IPS DF 19.7 (cell line): ENCODE measurements at places on chromosomes 5 and 9.

- no peak for DNase-seq
Observed at GRCh38 chr9:96137671-96138429, 164.1 kb downstream of the HSD17B3 start.

- no peak for DNase-seq
Observed at GRCh38 chr5:8683496-8683895, 814.5 kb downstream of the MTRR start.

DNA sequence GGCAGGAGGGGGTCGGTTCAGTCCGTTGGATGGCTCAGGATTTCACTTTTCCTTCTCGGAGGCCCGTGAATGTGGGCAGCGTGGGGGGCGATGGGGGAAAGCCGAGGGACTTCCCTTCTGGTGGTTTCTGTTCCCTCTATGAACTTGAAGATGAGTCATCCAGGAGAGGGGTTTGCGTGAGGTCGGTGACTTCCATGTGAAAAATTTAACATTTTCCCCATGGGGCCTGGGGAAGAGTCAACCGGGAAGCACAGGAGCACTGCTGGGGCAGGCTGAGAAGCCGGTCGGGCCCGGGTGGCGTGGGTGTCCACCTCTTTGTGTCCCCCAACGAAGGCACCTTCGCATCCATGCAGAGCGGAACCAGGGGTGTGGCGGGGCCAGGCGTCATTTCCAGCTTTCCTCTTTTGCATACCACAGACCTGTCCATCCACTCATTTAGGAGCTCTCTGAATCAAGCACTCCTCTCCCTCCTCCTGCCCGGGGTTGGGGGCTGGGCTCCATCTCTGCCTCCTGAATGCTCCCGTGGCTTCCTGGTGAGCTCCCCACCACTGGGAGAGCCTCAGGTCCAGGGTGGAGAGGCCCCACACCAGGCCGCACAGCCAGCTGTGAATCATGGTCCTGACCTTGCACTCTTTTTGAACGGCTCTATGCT is 68.4 kb downstream of the ANKRD33B start:
- no peak for DNase-seq

- DNase-seq = no peak
Observed at GRCh38 chr5:146767534-146767933, 111.0 kb downstream of the PPP2R2B start.

DNA sequence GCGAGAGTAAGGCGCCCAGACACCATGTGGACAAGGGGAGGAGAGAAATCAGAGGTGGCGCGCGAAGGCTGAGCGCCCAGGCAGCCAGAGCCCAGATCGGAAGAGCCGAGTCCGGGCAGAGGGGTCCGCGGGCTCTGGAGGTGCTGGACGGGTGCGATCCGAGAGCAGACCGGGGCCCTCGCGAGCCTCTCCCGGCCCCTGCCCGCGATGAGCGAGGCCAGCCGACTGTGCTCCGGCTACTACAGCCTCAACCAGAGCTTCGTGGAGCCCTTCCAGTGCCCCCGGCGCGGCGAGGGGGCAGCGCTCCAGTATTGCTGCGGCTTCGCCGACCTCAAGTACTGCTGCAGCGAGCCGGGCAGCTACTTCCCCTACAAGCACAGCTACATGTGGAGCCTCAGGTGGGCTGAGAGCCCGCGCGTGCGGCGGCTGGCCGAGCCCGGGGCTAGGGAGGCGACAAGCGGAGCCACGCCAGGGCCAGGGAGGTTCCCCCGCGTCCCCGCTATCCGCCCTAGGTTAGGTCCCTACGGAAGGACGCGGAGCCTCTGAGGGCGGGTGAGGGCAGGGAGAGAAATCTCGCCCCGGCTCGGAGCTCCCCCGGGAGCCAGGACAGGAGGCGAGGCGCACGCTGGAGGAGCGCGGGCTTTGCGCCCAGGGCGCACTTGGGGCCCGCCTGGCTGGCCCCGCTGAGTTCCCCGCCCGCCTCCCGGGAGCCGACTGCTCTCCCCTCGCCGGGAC is at the start of gene SHISAL2B:
Gene SHISAL2B (plus strand): TSS at position 87 of the 735 bp plus-strand sequence. CDS start 121 bp downstream, at position 208.
- no peak for DNase-seq

DNA sequence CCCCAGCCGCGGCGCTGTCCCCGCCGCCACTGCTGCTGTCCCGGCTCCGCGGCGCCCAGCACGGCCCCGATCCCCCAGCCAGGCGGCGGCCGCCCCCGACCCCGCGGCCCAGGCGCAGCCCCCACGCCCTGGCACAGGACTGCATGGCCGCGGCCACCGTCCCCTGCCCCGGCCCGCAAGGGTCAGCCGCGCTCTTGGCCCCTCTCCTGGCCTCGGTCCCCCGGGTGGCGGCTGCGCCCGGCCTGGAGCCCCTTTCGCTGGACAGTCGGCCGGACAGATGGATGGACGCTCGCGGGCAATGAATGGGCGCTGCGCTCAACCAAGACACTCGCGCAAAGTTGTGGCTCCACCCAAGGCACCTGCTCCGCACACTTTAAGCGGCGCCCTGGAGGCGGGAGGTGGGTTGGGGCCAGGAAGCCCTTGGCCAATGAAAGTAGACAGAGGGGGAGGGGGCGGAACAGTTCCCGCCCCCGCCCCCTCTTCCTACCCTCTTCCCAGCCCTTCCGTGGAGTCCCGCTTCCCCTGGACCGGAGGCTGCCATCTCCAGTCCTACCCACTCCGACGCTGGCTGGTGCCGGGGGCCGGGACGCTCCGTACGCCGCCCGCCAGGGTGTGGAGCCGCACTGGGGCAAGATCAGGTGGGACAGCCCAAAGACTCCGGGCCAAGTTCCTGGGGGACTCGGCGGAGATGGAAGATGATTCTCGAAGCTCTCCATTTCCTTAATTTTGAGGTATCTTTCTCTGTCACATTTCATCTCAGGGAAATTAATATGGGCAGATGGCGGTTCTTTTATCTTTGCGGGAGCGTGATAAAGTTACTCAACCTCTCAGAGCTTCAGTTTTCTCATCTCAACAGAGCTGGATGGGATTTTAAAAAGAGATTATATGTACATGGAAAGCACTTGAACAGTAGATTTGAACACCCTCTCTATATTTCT is at the start of gene GLDC:
Gene GLDC (minus strand): TSS at position 375 of the 938 bp plus-strand sequence. CDS start 230 bp downstream, at position 145.
- peak; percentile 78 for DNase-seq

- DNase-seq = peak; percentile 64
Observed at GRCh38 chr9:94603259-94604160, 9.9 kb upstream of the FBP2 start.

- peak; percentile 33 for DNase-seq
Observed at GRCh38 chr5:149656576-149657182, 73.4 kb upstream of the PPARGC1B start.

- DNase-seq = no peak
Observed at GRCh38 chr5:4128994-4129393, 533.4 kb downstream of the IRX1 start.

DNA sequence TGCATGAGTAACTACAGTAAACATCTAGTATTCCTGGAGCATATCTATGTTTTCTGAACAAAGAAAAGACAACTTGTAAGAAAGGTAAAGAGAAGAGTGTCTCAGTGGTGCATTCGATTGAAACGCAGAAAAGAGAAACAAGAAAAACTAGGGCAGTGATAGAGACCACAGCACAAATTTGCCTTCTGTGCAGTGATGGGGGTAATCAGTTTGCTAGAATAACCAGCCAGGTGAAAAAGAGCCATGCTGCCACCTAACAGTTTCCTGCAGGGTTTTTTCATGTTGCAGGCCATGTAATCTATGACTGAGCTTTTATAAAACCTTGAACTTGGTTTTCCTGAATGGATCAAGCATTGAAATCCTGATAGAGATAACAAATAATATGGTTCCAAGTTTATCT is 198.4 kb upstream of the MEF2C start:
- DNase-seq = no peak

- no peak for DNase-seq
Observed at GRCh38 chr5:135881819-135882218, 13.8 kb downstream of the IL9 start.

GRCh38 chr9:97425973-97426336 is 14.1 kb downstream of the TDRD7 start:
- DNase-seq = no peak

GRCh38 chr5:147921136-147921535 is 14.8 kb upstream of the C5orf46 start:
- no peak for DNase-seq

DNA sequence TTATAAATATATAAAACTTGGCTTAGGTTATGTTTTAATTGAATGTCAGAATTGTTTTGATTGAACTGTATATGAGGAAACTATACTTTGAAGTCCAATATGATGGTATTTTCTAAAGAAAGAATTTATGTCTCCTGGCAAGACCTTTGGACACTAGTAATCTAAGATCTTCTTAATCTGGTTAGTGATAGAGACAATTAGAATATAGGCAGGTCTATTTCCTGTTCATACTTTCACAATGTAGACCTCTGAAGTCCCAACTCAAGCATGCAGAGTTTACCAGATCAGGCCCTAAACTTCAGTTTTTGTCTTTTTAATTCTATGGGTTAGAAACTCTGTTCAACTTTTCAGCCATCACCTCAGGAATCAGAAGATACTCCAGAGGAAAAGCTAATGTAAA is 6.9 kb upstream of the TMEM161B start:
- no peak for DNase-seq

- DNase-seq = peak; percentile 30
Observed at GRCh38 chr9:109556061-109556460, 58.0 kb upstream of the PTPN3 start.

GRCh38 chr9:134853893-134854292 is 26.7 kb upstream of the FCN2 start:
- DNase-seq = no peak

DNA sequence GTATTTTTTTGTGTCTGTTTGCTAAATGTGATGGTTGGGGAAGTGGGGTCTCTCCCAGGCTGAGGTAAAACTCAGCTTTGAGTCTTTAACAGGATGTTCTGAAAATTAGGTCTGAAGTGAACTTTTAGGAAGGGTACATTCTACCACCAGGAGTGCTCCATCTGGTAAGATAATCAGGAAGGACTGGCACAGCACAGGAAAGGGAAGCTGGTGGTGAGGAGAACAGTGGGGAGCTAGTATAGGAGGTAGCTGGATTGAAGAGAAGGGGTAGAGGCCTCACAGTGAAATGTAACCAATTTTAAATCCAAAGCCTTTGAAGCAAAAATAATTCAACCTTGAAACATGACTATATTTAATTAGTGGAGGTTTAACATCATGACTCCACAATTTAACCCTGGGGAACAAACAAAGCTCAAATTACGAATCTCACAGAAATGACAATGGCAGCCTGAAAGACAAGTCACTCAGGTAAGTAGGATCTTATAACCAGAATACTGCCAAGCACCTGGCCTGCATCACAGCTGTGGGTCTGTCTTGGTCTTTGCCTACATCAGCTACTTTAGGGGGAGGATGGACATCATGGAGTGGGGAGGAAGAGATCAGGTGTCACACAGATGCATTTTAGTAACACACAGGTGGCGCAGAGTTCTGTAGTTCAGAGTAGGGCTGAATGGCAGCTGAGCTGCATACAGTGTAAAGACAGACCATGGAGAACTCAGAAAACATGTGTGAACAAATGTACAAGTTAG is 445.3 kb downstream of the DMRT2 start:
- no peak for DNase-seq

GRCh38 chr5:41956943-41957342 is 31.9 kb downstream of the FBXO4 start:
- no peak for DNase-seq

DNA sequence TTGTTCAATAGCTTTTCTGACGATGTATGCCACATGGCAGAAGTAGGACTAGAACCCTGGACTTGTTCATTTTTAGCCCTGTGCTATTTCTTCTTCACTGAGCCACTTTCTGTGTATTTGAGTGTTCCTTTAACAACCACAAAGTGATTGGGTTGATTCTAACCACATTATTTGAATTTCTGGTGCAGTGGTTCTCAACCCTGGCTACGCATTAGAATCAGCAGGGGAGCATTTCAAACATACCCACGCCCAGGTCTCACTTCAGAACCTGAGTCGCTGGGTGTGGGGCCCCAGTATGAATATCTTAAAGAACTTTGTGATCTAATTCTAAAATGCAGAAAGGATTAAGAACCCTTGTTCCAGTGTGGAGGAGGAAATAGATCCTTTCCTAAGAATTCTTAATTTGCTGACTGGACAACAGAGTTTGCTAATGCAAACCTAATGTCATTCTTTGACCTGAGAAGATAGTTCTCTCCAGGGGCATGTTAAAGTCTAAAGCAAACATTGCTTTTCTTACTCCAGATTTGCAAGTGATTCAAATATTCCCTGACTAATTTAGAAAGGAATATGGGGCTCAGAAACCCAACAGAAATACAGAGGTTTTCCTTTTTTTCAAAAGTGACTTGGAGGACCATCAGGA is 75.4 kb upstream of the GDNF start:
- no peak for DNase-seq

DNA sequence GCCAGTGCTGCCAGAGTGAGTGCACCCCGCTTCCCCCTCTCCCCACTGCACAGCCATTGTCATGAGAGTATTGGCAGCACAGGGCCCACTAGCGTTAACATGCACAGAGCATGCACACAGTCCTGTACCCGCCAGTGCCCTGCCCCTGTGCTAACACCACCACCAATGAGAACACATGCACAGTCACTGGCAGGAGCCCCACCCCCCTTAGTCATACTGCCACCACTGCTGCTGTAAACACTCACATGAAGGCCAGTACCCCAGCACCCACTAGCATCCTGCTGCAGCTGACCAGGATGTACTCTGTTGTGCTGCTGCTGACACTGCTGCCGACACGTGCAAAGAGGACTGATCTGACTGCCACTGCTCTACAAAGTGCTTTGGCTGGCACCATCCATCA is 19.5 kb upstream of the RANBP6 start:
- DNase-seq = no peak

- DNase-seq = no peak
Observed at GRCh38 chr5:115541611-115542010, 3.0 kb downstream of the FEM1C start.

GRCh38 chr5:151071848-151072629 is 8.8 kb downstream of the TNIP1 start:
- no peak for DNase-seq
